Stimulated activated CD4-positive, alpha-beta T cell treated with anti-CD3 and anti-CD28 coated beads, Interleukin-2, amount 100 ng/mL, for 48 hours (primary cell): ENCODE measurements at places on chromosomes 4 and X.
A peak's percentile ranks its signal among the peaks of the same experiment; 100 is the strongest.

DNA sequence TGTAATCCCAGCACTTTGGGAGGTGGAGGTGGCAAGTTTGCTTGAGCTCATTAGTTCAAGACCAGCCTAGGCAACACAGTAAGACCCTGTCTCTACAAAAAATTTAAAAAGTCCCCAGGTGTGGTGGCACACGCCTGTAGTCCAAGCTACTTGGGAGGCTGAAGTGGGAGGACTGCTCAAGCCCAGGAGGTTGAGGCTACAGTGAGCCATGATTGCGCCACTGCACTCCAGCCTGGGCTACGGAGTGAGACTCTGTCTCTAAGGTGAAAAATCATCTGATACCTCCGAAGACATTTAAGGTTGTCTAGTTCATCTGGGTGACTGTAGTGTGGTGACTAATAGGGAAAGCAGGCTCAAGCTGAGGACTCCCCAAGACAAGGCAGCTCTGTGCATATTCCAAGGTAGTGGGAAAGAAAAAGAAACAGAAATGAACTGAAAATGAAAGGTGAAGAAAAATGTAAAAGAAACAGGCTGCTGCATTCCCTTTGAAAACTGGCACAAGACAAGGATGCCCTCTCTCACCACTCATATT, 23.3 kb downstream of the FRYL start:
- DNase-seq, result no peak

DNA sequence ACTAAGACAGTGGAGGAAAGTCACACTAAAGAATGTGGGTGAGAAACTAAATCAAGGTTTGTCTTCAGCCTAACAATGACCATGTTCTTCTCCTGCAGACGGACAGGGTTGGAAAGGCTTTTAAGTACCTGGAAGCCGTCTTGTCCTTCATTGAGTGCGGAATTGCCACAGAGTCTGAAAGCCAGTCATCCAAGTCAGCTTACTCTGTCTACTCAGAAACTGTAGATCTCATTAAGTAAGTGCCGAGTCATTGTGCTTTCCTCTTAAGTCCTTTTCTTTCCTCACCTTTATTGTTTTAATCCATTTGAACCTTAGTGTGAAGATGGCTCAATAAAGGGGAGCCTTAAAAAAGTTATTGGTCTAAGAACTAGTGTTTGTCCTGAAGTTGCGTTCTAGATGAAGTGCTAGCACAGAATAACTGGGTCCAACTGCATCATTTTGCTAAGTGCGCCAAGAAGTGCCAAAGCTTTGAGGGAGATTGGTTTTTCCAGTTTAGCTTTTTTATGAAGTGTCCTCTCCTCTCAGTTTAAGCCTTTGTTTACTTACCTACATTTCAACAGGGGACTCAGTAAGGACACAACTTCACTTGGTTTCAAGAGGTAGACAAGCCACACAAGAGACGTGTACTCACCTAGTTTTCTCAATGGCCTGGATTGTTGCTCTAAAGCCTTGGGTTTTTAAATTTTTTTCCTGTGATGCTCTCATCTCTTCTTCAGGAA, 89.3 kb downstream of the KLHL8 start:
- DNase-seq, result no peak

DNA sequence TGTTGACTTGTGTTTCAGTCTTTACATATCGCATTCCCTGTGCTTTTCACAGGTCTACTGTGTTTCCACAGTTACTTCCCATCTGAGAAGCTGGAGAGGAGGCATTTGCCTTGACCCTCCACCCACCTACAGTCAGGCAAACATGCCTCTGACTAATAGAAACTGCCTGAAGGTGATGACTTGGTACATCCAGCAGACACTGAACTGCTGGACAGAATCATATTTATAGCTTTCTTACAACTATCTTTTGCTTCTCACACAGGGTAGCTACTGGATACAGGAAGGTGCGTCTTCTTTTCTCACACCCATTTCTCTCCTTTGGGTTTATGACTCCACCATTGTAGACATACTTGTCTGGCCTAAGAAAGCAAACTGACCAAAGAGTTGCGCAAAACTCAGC, 58.0 kb downstream of the VGLL1 start:
- DNase-seq, result no peak

DNA sequence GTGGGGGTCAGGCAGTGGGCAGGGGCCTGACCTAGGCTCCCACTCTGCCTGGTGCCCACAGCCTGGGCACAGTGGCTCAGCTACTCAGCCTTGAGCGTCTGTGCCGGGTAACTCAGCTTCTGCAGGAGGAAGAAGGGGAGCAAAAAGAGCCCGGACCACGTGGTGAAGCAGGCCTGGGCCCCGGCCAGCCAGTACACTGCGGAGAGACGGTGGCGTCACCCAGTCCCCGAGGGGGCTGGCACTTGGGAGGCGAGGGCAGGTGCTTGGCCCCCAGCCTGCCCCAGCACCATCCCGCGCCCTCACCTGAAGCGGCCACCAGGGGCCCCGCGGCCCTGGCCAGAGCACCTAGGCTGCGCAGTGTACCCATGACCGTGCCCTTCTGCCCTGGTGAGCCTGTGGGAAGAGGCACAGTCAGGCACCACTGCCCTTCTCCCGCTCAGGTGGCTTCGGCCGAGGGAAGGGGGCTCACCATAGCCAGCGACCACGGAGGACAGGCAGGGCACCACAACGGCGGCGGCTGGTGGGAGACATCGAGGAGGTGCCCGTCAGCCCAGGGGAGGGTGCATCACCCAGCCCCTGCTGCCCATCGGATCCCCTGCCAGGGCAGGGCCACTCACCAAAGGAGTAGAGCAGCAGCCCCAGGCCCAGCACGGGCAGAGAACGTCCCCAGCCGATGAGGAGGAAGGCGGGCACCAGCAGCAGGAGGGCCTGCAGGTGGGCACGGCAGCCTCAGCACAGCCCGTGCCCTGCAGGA, 32.3 kb downstream of the NOP14 start:
- DNase-seq, result no peak

DNA sequence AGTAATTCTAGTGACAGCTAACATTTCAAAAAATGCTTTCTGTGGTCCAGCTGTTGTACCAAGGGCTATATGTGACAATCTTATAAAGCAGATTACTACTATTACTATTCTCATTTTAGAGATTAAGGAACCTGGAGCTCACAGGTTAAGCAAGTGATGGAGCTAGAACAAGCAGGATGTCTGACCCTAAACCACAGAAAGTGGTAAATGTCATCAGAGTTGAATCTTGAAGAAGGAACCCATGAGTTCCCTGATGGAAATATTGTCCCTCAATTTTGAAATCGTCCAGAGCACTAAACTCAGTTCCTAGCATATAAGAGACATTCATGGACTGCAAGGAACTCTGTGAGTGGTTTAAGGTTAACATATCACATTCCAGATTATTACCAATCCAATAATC, 214.0 kb downstream of the APBB2 start:
- no peak for DNase-seq

DNA sequence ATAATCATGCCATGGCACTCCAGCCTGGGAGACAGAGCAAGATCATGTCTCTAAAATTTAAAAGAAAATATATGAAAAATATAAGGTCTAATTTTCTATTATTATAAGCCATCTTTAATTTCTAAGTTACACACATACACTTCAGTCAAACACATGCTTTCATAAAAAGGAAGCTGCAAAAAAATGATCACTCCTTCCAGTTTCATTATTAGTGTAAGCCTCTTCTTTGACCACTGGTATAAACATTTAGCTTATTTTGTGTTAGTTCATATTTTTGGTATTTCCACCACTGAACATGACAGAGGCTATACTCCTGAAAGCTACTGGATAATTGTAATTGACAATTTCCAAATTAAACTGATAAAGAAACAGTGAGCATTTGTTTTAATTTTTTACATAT, 163.3 kb upstream of the USP38 start:
- DNase-seq, result no peak

- no peak for DNase-seq
These were observed 494.4 kb downstream of the KCNIP4 start for GRCh38 chr4:21454201-21454600.

- no peak for DNase-seq
These were observed 3.2 kb upstream of the ASMTL start for GRCh38 chrX:1455948-1456280.

DNA sequence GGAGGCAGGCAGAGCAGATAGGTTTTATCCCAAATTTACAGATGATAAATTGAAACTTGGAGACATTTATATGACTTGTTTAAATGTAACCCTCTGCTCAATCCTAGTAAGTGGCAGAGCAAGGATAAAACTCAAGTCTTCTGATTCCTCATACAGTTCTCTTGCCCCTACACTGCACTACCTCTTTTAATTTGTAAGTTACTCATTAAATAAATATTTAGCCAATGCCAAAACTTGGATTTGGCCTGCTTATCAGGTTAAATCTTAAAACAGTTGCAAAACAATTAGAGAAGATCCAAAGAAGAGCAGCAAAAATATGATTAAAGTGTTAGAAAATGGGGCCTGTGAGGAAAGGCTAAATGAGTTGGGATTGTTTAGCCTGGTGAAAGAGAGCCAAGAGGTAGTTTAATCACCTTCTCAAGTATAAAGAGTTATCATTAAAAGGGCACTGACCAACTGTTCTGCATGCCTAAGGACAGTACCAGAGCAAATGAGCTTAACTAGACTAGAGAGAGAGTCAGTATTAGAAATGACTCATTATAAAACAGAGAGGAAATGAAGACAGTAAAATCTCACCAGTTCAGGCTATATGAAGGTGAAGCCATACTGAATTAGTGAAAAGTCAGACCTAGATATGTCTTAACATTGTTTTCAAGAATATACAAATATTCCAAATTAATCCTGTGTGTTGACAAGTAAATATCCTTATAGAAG, 146.3 kb downstream of the GRIA3 start:
- no peak for DNase-seq

GRCh38 chrX:110327336-110327735, 9.5 kb upstream of the AMMECR1 start:
- no peak for DNase-seq

GRCh38 chr4:8837181-8837841, 34.3 kb downstream of the HMX1 start:
- DNase-seq, result no peak

- no peak for DNase-seq
These were observed 603 bp upstream of the SMS start for GRCh38 chrX:21939906-21940305.

- no peak for DNase-seq
These were observed 36.8 kb downstream of the TMPRSS11A start for GRCh38 chr4:67926485-67926884.

- DNase-seq, result no peak
These were observed 29.2 kb downstream of the SMIM14 start for GRCh38 chr4:39609454-39609931.

DNA sequence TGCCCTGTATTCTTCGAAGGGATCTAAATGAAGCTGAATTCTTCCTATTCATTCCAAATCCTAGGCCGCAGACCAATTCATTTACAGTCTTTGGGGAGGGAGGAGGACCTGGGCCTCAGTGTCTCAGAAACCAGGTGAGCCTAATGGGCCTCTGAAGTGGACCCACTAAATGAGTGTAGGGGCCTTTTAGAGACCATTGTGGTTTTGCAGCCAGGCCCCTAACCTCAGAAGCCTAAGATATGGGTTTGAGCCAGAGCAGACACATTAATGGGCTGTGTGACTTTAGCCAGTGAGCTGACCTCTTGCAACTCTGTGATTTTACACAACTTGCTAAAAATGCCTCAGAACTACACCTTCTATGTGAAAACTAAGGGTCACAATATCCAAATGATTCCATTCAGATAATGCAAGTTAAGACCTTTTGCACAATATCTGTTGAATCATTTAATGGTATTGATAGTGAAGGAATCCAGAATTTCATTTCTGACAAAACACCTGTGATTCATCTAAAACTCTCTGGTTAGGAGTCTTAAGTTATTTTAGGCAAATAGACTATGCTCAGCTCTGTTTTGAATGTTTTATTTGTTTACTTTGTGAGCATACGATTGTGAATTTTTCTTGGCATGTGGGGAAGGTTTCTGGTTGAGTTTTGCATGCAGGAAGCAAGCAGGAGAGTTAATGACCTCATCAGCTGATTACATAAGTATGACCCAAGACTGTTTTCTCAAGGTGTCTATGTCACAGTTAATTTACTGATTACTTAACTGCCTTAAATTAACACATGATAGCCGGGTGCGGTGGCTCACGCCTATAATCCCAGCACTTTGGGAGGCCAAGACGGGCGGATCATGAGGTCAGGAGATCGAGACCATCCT, 75.0 kb downstream of the EVC start:
- DNase-seq, result no peak

- DNase-seq, result no peak
These were observed 39.6 kb downstream of the FGFBP1 start for GRCh38 chr4:15898902-15899301.

DNA sequence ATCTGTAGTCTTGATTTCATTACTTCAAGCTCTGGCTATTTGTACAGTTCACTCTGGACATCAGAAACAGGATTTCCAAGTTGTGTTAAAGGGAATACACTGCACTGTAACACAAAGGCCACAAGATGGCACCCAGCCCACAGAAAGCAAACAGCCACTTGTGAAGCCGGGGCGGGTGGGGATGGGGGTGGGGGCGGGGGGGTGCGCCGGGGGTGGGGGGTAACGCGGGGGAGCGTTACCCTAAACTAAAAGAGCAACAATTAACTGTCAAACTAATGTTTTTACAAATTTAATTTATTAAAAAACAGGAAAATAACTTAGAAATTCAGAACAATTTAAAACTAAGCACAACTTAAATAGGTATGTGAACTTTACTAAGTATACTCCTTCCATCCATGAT, 27.3 kb downstream of the PRDX4 start:
- peak; percentile 31 for DNase-seq

DNA sequence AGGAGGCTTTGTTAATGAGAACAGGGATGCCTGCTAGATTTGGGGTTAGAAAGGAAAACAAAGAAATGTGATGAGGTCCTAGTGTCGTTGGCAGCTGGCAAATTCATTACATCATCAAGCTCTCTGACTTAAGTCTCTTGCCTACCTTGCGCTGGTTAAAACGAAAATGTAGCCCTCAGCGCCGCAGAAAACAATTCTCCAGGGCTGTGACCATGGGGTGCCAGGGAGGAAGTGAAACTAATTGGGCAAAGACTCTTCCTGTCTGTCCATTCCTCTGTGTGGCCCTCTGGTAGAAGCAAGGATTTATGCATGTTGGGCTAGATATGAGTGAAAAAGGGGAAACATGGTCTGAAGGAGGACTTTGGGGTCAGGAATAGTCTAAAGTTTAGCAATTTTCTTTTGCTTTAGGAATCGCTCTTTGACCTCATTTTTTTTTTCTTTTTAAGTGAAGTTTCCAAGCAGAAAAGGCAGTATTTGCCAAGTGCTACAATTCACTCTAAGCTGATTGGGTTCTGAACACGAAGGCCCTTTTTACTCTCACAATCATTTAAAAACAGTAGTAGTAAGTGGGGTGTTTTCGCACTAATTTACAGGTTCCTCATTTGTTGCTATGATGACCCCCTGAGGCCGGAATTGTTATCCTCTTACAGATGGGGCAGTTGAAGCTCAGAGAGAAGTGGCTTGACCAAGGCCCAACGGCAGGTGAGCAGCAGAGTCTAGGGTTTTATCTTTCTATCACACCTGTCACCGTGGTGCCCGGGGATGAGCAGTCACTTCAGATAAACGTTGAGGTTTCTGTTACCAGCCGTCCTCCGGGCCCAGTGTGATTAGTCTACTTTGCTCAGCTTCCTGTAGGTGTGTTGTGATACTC, 27.3 kb upstream of the CHRNA9 start:
- DNase-seq, result no peak

DNA sequence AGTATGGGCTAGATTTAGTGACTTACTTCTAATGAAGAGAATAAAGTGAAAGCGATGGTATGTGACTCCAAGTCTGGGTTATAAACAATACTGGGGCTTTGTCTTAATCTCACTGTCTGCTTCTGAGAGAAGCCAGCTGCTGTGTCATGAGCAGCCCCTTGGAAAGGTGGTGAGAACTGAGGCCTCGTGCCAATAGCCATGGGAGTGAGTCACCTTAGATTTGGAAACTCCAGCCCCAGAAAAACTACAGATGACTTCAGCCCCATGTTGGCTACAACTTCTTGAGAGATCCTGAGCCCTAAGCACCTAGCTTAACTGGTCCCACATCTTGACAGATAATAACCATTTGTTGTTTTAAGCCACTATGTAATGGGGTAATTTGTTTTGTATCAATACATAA, 77.6 kb downstream of the CWH43 start:
- DNase-seq, result no peak
